ENCODE measurements at places on chromosomes 13 and 19.

- no peak for DNase-seq
Measured at GRCh38 chr13:79374578-79374977, 31.5 kb downstream of the RBM26 start.

DNA sequence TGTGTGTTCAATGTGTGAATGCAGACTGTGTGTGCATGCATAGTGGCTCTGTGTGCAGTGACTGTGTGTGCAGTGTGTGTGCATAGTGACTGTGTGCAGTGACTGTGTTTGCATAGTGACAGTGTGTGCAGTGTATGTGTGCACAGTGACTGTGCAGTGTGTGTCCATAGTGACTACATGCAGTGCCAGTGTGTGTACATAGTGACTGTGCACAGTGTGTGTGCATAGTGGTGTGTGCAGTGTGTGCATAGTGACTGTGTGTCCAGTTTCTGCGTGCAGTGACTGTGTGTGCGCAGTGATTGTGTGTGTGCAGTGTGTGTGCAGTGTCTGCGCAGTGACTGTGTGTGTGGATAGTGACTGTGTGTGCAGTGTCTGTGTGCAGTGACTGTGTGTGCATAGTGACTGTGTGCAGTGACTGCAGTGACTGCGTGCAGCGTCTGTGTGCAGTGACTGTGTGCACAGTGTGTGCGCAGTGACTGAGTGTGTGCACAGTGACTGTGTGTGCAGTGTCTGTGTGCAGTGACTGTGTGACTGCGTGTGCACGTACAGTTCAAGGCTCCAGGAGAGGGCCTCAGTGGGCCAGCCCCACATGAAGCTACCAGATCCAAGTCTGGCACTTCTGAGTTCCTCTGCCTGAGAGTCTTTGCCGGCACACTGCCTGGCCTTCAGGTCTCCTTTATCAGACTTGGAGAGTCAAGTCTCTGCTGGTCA lies 90.3 kb downstream of the IER2 start:
- DNase-seq: no peak

DNA sequence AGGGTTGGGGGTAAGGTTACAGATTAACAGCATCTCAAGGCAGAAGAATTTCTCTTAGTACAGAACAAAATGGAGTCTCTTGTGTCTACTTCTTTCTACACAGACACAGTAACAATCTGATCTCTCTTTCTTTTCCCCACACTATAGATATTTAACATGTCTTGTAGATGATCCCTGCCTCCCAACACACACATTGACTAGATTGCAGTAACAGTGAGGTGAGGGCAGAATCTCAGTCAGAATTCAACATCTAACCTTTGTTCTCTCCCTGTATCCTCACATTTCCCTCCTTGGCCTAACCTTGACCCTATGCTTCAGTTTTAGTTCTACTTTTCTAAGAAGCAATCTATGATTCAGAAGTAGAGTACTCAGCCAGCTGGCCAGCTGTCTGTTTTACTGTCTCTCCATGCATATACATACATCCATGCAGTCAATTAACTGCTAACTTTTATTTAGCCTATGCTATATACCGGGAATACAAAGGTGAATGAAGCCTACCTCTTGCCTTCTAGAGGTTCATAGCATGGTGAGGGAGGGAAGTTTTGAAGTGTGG lies 18.1 kb downstream of the DNAJC15 start:
- no peak for DNase-seq

GRCh38 chr13:48571126-48571913 lies 38.4 kb upstream of the RCBTB2 start:
- DNase-seq: no peak

GRCh38 chr13:103731959-103732358 lies 665.7 kb upstream of the SLC10A2 start:
- DNase-seq: no peak

GRCh38 chr13:98998831-98999638 lies 21.2 kb upstream of the DOCK9 start:
- DNase-seq: no peak

DNA sequence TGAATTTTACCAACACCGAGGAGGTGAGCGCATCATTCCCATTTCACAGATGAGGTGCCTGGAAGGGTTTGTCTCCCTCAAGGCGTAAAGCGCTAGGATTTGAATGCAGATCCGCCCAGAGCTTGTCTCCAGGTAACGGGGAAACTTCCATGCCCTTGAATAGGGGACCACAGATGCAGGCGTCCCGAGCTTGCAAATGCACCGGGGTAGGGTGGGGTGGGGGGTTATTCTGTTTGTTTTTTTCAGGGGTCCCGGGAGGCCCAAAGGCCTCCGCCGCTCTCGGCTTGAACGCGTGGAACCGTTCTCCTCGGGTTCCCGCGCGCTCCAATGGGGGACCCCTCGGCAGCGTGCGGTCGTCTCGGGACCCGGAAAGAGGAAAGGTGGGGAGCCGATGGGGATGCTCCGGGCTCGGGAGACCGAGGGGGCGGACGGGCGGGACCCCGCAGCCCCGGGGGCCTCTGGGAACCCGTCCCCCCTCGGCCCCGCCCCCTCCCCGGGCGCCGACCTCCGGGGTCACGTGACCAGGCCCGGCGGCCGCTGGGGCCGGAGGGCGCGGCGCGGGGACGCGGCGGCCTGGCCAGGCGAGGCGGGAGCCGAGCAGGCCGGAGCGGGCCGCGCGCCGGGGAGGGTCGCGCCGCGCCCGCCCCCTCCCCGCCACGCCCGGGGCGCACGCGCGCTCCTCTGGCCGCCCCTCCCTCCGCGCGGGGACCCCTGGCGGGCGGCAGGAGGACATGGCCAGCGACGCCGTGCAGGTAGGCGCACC lies at the start of gene PKN1:
PKN1 (plus strand) TSS at position 516 of the 763 bp plus-strand sequence; CDS start at position 732, 216 bp downstream.
- DNase-seq: no peak

DNA sequence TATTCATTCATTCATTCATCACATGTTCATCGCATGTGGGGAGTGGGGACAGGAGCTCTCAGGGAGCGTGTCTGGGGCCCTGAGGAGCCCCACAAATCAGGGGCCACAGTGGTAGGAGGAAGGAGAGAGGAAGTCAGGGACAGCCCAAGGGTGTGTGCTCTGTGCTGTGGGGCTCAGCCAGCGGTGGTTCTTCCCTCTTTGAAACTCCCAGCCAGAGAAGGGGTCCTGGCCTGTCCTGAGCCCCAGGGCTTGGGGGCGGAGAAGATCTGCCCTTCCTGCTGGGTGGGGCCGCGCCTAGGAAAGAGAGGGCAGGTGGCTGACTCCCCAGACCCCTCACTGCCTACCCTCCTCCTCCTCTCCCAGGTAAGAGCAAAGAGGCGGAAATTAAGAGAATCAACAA lies 14.6 kb downstream of the AP2A1 start:
- DNase-seq: no peak

GRCh38 chr13:30615481-30615865 lies 2.2 kb upstream of the USPL1 start:
- DNase-seq: no peak
